ENCODE measurements at places on chromosomes 4 and X.
A peak's percentile ranks its signal among the peaks of the same experiment; 100 is the strongest.

GRCh38 chr4:124589786-124590185, 122.7 kb downstream of the ANKRD50 start:
- no peak for DNase-seq

DNA sequence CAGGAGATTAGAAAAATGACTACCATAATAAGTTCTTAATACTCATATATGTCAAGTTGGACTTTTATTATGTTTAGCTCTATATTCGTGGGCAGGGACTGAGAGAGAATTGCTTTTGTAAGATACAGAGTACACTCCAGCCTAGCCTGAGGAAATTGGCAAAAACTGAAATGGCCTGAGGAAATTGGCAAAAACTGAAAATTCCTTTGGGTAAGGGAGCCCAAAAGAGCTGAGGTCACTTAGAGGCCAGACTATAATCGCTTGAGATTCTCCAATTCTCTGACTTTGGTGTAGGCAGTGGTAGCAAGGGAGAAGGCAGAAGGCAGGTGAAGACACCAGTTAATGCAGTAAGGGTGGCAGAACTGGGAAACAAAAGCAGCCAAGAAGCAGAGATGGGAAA, 124.5 kb upstream of the HCCS start:
- no peak for DNase-seq

GRCh38 chrX:104922206-104922621, 298.3 kb downstream of the TEX13A start:
- DNase-seq = peak; percentile 65

- DNase-seq = no peak
Observed at GRCh38 chr4:141022111-141022695, 111.1 kb downstream of the RNF150 start.

DNA sequence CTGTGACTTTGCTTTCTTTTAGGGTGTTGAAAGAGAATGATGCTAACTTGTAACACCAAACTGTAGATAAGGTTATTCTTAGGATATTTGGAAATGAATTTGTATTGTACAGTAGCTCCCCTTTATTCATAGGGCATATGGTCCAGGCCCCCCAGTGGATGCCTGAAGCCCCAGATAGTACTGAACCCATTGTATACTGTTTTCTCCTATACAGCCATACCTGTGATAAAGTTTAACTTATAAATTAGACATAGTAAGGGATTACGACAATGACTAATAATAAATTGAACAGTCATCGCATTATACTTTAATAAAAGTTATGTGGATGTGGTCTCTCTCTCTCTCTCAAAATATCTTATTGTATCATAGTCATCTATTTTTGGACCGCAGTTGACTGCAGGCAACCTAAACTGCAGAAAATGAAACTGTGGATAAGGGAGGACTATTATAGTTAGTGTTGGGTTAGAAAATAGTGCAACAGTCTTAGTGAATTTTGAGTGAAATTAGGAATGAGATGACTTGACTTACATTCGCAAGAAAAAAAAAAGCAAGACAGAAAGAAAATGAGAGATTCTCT, 105.1 kb downstream of the CLDN22 start:
- DNase-seq = no peak

DNA sequence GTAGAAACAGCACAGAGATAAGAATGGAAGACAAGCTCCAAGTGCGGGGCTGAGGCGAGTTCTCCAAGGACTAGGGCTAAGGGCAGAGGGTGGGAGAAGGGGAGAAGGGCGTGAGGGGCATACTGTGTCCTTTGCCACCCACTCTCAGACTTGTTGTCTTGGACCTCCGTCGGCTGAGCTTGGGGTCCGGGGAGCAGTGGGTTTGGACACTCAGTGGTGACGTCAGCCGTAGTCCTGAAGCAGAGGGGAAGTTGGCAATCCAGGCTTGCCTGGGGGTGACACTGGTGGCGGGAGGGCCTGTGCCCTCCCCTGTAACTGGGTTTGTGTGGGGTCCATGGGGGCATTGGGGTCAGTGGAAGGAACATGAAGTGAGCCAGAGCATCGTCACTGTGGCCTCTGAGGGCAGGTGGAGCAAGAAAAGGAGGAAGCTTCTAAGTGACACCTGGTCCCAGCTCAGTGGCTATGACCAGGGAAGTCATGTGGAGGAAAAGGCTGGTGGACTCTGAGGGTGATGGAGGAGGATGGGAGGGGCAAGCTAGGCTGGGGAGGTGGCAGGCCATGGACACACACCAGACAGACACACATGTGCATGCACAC, 17.6 kb downstream of the CD99 start:
- DNase-seq = no peak

DNA sequence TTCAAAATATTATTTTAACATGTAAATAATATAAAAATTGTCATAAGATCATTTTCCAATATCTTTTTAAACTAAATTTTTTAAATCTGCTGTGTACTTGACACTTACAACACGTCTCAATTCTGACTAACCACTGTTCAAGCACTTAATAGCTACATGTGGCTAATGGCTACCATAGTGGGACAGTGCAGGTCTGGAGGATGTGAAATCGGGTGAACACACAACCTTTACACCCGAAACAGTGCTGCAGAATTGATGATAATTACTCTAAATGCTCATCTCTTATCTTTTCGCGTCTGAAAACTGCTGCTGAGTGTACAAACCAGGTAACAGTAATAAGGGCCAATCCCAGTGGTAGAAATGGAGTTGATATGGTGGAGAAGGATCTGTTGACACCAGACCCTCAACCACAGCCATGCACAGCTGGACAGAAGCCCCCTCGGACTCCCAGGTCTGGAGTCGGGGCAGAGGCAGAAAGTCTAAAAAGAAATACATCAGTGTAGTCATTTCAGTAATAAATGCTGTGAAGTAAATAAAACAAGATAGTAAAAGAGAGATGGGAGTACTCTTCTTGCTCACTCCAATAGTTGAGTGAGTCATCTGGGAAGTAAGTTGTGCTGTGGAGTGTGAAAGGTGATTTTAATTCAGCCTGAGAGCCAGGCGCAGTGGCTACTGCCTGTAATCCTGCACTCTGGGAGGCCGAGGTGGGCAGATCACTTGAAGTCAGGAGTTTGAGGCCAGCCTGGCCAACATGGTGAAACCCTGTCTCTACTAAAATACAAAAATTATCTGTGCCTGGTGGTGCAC, 150.0 kb downstream of the CBR4 start:
- DNase-seq = peak; percentile 77

DNA sequence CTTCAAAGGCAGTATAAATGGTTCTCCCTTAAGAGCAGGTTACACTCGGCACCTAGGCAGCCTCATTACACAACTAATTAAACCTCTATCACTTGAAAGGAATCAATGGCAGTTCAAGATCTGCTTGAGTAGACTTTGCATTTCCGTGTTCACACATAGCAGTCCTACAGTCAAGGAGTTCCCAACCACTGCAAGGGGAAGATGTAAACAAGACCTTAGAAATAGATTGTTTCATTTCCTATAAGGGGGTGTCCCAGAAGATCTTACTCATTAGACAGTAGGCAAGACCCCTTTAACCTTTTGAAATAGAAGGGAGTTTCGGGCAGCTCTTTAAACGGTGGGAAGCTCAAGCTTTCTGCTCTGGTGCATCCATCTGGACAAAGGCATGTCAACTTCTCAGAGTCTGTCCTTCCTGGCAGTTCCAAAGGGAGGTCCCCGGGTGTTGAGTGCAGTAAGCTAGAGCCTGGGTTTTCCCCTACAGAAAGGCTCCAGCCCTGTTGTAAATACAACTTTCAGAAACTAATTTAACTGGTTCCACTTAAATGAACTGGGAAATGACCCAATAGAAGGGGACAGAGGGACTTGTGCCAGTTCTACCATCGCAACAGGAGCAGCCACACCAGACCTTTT, 150.8 kb downstream of the RBMX2 start:
- DNase-seq = no peak

DNA sequence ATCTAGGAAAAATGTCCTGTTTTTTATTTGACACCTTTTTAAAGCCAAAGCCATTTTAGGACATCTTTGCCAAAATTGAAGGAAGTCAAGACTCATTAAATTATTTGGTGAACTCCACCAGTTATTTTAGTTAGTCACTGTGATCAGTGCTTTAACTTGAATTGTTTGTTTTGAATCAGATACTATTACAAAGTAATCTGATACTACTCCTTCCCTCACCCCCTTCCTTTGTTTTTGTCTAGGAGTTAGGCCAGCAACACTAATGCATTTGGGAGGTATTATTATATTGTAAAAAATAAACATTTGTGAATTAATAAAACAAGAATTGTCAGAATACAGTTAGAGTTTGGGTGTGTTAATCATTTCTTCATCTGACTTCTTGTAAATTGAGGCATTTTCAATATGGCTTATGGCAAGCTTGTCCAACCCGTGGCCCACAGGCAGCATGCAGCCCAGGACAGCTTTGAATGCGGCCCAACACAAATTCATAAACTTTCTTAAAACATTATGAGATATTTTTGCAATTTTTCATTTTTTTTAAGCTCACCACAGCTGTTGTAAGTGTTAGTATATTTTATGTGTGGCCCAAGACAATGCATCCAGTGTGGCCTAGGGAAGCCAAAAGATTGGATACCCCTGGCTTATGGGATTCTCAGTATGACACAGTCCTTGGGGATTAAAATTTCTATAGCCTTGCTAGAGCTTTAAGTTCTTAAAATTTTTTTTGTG, 182.2 kb downstream of the BMPR1B start:
- peak; percentile 47 for DNase-seq

GRCh38 chr4:148790246-148790645, 348.0 kb upstream of the NR3C2 start:
- no peak for DNase-seq

- DNase-seq = peak; percentile 29
Observed at GRCh38 chr4:129545599-129546278, 449.8 kb downstream of the C4orf33 start.

DNA sequence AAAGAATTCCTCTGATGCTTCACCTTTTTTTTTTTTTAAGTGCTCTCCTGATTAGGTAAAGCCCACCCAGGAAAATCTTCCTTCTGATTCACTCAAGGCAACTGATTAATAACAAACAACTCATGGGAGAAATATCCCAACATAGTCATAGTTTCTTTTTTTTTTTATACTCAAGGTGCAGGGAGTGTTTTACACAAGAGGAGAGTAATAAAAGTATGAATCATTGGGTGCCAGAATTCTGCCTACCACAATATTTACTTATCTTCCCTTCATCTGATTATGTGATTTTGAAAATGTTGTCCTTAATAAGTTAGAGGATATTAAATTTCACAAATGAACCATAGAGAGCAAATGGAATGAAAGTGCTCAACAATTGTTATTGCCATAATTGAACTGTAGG, 329.9 kb downstream of the TECRL start:
- DNase-seq = no peak

- DNase-seq = peak; percentile 61
Observed at GRCh38 chrX:42524379-42524778, 253.6 kb downstream of the PPP1R2C start.

DNA sequence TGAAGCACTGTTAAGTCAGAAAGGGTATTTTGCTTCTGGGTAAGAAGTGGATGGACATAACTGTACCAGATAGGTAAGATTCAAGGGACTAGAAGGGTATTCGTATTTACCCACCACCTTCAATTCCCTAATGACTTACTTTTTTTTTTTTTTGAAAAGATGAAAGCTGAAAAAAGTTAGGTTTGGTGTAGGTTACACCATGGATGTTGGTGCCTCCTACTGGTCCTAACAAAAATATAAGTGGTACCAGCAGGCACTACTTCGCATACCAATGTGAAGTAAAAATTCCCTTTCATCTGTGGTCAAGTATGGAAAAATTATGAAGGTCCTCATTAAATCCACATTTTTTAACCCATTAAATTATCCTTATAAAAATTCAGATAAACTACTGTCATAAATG, 7.2 kb downstream of the ANKRD17 start:
- peak; percentile 22 for DNase-seq

DNA sequence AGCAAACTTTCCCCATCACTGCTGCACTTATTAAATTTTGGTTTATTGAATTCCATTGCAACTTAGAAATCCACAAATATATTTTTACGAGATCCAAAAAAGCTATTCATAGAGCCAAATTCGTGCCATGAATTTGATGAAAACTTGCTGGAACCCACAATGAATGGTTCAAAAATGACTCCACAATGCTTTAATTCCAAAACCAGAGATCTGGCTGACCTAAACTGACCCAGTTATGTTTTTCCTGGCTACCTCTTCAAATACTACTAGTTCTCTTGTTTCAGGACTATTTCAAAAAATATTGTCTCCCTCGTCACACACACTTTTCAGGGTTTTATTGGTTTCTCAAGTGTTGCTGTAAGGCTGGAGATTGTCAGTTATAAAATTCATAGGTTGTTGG, 474.8 kb downstream of the PDGFC start:
- no peak for DNase-seq

GRCh38 chr4:174401471-174402130, 117.9 kb downstream of the CEP44 start:
- DNase-seq = no peak

- peak; percentile 80 for DNase-seq
Observed at GRCh38 chr4:56804551-56804950, 16.9 kb downstream of the SPINK2 start.

DNA sequence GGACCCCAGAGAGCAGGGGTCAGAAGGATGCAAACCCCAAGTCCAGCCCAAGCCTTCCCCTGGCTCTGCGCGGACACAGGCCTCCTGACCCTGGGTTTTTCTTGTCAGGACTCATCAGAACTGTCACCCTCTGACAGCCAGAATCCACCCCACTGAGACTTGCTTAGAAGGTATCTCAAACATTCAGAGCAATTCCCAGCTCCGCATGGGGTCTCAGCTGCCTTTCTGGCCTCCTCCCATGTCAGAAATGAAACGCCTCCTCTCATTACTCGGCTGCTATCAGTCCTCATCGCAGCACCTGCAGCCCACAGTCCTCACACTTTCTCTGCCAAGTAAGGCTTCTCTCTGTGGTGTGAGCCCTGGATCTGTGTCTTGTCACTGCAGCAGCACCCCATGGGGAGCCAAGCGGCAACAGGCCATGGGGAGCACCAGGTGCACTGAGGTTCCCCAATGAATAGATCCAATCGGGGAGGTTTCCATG, 97.8 kb downstream of the WFS1 start:
- no peak for DNase-seq

- DNase-seq = no peak
Observed at GRCh38 chr4:20271950-20272349, 20.2 kb downstream of the SLIT2 start.

- DNase-seq = no peak
Observed at GRCh38 chrX:12379671-12380070, 241.4 kb downstream of the FRMPD4 start.

- peak; percentile 64 for DNase-seq
Observed at GRCh38 chr4:164212134-164212533, 541.8 kb upstream of the SMIM31 start.

GRCh38 chr4:128566693-128567092, 242.8 kb upstream of the JADE1 start:
- DNase-seq = no peak

DNA sequence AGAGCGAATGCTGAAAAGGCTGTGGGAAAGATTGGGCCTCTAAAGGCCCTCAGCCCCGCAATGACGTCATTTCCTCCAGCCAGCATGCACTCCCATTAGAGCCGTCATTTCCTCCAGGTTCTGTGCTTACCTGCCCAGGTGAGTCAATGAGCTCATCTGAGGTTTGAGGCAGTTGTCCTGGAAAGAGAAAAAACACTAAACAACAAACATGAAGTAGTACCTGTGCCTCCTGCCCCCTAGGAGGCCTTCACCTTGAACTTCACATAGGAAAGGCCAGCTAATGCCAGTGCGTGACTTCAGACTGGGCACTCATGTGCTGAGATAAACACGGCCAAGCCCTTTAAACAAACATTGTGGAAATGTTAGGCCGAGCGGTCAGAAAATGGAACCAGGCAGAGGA, 55.9 kb downstream of the FHDC1 start:
- no peak for DNase-seq

- DNase-seq = no peak
Observed at GRCh38 chr4:26073886-26074560, 160.0 kb downstream of the SMIM20 start.

GRCh38 chrX:63560601-63561218, 209.6 kb upstream of the SPIN4 start:
- peak; percentile 80 for DNase-seq
